ENCODE measurements at places on chromosomes 16 and 17.

DNA sequence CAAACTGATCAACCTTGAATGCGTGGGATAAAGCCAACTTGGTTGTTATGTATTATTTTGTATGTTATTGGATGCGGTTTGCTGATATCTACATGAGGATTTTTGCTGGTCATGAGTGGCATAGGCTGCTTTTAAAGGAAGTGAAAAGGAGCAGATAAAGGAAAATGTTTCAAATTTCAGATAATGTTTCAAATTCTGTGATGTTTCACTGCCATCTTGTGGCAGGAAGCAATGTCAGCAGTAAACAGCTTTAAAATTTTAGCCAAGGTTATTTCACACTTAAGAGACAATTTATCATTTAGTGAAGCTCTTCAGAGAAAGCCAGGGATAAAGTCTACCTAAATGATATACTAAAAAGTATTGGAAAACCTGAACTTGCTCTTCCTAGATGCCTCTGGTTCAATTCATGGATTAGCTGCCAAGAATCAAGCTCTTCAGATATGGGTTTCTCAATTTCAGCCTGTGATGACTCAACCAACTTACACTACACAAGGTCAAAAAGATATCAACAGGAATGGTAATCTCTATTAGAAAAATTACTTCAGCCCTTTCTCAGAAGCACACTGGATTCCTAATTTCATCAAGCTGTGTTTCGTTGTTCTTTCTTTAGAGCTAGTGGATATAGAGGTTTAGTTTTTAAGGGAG, 136.0 kb upstream of the C17orf78 start:
- DNase-seq: peak; percentile 46

DNA sequence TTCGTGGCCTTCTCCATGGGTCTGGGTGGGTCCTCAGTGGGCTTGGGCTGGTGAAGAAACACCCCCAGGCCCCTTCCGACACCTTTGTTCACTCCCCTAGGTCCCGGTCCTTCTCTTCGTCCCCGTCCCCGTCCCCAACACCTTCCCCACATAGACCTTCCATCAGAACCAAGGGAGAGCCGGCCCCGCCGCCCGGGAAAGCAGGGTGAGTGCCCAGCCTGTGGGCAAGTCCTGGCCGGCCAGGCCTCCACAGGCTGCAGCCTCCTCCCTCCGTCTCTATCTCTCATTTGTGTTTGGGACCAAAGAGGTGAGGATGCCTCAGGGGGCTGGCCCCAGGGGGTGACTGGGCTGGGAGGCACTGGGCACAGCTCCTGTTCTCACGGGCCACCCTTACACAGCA, 14.5 kb upstream of the IL17C start:
- DNase-seq: no peak

DNA sequence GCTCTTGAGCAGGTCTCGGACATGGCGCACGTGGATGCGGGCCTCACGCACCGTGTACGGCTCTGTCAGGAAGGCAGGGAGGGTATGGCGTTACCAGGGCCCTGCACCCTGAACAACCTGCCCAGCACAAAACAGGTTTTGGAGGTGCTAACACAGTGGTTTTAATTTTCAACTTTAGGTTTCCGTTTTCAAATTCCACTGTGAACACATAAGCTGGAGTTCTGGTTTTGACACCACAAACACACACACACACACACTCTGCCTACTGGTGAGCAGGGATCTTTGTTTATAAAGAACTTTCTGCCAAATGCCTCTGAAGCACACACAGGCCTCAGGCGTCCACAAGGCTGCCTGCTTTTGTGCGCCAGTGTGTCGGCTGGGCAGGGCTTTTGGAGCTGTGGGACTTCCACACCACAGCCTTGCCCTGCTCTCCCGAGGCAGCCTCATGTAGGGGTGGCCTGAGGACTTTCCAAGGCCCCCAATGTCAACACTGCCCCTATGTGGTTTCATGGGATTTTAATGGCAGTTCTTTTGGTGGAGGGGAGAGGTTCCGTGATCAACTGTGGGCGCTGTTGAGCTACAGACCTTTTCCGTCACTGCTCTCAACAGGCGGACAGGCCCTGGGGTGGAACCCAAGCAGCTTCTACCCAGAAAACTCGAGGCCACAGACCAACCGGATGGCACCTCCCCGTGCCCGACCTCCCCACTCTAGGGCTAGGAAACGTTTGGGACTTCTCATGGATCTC, 9.4 kb downstream of the CLUH start:
- DNase-seq: no peak

GRCh38 chr16:10240854-10241613, 58.8 kb upstream of the GRIN2A start:
- peak; percentile 27 for DNase-seq

DNA sequence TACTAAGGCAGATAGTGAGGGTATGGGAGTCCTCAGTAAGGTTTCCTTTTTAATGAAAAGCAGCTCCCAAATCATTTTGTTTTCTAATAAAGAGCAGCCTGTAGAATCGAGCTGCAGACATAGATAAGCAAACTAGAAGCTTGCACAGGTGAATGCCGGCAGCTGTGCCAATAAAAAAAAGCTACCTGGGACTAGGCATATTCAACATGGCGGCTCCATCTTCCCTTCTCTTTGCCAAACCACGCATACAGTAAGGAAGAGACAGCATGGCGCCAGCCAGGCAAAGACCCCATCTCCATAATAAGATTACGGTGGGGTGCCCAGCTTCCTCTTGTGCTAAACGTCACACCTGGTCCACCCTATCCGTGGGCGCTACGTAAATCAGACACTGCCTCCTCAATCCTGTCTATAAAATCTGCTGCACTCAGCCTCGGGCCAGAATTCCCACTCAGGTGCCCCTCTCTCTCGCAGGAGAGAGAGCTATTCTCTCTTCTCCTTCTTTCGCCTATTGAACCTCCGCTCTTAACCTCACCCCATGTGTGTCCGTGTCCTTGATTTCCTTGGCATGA, 92.7 kb upstream of the FA2H start:
- no peak for DNase-seq

All from fibroblast of lung (primary cell).